Left cardiac atrium (tissue), 4 donors: ENCODE measurements at places on chromosomes 6 and 20.

- no peak for DNase-seq
These were observed 28.7 kb downstream of the RNF144B start for GRCh38 chr6:18415671-18416340.

DNA sequence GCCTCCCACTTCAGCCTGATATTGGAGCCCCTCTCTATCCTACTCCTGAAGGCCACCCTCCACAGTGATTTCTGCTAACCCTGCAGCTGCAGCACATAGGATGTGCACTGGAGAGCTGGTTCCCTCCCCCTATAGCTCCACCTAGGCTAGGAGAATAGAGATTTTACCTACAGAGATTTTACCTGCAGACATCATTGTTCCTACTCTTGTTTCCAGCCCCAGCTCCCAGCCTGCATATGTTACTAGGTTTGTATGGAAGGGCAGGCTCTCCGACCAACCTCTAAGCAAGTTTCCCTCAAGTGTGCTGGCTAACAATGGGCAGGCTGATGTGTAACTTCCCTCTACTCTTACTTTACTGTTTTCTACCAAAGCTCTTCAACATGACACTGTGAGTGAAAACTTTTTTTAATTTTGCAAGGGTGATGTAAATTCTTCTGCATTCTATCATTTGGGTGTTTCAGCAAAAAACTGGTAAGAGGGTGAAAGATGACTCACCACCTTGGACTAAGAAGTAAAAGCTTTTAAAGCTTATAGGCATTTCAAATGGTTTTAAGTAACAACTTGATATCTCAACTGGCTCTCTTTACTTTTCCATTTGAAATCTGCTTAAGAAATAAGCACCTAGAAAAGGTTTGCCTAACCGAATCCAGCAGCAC lies 106.8 kb downstream of the CDK19 start:
- DNase-seq: no peak

- DNase-seq: no peak
These were observed 91.5 kb upstream of the BEND6 start for GRCh38 chr6:56863366-56863765.

DNA sequence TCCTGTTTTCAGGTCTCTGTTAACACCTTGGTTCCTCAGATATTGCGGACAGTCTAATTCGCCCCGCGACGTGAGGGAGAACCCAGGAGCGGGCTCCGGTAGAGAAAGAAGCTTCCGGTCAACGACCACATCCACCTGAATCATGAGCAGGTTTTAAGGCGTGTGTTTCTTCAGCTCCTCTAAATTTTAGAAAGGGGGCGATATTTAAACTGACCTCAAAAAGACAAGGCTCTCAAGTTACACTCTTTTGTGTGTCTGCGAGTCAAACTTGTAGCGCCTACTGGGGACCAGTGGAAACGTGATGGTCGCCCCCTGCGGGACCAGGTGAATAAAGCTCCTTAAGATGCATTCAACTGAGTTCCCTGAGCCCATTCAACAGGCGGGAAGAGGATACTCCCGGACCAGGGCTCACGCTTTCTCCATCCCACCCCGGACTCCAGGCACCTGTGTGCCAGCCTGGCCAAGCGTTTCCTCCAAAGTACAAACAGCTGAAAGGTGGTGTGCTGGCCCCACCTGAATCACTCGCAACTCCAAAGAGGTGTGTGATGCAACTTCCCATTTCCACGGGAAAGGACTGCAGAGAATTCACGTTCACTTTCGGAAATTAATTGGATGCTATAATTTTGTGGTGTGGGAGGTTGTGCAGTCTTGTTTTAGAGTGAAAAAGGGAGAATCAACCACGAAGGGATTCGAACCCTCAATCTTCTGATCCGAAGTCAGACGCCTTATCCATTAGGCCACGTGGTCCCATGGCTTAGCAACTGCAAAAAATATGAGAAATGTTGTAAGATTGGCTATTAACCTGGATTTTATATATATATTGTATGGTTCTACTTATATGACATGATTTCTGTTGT lies 17.0 kb downstream of the GPX5 start:
- peak; percentile 52 for DNase-seq

GRCh38 chr6:44636561-44637248 lies 249.2 kb downstream of the CDC5L start:
- no peak for DNase-seq

DNA sequence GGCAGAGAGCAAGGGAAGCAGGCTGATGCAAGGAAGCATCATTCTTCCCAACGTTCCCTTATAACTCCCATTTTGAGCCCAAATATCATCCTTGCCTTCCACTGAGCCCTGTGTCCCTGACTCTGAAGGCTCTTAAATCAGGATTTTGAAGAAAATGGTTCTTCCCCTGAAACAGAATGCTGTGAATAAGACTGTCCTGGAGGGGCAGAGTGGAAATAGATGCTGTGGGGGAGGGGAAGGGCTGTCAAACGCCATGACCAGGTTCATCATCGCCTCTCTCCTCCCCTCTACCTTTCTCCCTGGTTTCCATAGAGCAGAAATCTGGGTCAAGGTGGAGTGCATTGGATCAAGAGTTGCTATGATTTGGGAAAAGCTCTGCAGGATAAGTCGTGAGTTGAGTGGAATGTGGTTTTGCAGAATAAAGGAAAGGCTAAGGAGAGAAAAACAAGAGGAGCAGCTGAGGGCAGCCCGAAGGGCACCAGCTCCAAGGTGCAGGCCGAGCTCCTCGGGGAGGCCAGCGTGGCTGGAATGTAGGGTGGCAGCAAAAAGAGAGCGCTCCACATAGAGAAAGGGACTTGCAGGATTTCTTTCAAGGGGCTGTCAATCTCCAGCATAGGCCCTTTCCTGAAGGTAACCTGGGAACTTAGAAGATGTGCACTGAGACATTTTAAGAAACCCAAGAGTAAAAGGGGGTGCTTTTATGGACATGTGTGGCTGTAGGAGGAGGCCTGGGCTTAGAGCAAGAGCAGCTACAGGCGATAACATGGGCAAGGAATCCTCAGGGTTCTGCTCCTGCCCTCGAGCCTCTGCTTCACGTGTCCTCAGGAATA lies 120.8 kb upstream of the CDYL start:
- no peak for DNase-seq

DNA sequence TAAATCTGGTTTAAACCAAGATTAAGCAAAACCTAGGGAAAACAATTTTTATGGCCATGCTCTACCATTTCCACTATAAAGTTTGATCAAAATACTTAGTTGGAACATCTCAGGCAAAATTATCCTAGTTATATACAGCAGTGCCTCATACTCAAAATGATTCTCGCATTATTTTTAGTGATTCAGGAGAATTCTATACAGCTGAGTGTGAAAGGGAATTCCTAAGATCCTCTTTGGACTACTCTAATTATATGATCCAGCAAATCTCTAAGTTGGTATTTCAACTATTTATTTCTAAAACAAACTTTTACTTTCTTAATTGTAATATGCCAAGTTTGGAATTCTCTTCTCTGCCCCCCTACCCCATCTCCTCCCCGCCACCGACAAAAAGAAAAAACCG lies 8.6 kb downstream of the DTNBP1 start:
- no peak for DNase-seq

DNA sequence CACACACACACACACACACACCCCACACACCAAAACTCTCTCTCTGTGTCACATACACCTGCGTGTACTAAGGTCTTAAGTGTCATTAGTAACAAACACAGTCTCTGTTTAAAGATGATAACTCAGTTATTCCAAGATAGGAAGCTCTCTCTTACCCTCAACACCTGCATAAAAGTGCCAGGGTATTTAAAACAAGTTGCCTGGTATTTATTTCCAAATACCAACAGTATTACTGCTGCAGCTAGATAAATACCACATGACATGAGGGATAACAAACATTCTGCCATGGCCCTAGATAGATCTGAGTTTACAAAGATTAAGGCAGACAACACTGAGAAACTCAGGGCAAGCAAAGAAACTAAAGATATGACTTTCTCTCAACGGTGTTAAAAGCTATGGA lies 118.5 kb downstream of the SIM1 start:
- no peak for DNase-seq

DNA sequence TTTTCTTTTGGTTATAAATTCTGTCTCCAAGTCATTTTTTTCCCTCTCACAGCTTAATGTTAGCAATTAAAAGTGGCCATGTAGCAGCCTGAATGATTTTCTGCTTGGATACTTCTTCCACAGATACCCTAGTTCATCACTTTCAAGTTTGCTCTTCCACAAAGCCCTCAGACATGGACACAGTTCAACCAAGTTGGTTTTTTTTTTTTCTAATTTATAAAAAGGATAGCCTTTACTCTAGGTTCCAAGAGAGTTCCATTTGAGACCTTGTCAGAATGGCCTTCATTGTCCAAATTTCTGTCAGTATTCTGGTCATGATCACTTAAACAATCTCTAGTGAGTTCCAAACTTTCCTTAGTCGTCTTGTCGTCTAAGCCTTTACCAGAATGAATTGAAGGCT lies 40.0 kb downstream of the RSPH3 start:
- DNase-seq: no peak

DNA sequence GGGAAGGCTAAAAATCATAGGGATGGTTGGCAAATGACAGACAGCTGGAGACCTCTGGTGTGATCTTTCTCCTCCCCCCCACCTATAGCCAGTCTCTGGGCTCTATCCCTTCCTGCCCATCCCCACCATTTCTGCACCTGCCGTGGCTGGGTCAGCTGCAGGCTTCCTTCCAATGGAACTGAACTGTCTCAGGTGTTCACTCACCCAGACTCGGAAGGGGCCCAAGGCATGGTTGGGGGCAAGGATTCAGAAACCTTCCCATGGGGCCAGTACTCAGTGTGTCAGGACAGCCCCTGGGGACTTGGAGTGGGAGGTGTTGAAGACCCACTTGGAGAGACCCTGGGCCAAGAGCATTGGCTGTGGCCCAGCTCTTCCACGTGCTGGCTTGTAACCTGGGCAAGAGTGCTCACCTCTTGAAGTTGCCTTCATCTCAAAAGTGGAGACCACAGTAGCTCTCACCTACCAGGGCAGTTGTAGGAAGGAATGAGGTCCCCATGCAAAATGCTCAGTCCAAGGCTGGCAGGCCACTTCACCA lies 1.7 kb upstream of the PHACTR3 start:
- DNase-seq: no peak

GRCh38 chr6:122702841-122703240 lies 76.7 kb upstream of the FABP7 start:
- DNase-seq: no peak

GRCh38 chr6:30541515-30542403 lies 14.5 kb downstream of the GNL1 start:
- DNase-seq: peak; percentile 66

- DNase-seq: no peak
These were observed 12.1 kb downstream of the PRPH2 start for GRCh38 chr6:42710316-42710715.

GRCh38 chr6:93248631-93249030 lies 170.7 kb downstream of the EPHA7 start:
- no peak for DNase-seq

DNA sequence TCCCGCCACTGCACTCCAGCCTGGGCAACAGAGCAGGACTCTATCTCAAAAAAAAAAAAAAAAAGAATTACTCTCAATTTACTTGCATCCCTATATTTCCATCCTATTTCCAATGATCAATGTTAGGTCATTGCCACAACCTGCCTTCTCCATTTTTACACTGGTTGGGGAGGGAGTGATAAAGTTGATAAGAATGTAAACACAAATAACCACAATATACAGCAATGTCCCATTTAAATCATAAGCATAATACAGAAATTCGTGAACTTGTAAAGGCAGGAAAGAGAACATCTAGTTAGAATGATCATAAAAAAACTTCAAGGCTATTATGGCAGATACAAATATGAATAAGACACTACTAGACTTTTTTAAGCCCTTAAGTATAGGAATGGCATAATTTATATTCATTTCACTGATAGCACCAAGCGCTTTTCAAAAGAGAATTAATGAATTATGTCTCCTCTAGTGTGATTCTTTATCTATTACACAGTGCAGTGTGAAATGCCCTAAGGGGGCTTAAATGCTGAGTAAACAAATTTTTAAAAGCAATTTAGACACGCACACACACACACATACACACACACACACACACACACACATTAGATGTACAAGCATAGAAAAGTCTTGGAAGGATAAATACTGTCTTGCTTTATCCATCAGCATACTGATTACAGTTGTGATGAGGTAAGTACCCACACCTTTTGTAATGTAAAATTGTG lies 33.5 kb upstream of the RAB23 start:
- DNase-seq: no peak

DNA sequence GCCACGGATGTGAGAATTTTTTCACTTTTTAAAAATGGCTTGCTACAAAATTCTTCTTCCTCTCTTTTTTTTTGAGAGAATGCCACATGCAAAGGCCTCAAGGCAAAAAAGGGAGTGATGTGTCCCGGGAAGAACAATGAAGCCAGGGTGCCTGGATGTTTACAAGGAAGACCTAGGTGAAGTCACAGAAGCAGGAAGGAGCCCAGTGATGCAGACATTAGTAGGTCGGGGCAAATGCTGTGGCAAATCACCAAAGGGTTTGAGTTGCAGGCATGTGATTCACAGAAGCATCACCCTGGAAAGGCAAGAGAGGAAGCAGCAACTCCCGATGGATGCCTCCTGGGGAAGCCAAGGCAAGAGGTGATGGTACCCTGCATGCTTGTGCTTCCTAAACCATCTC lies 46.8 kb downstream of the FARS2 start:
- no peak for DNase-seq

DNA sequence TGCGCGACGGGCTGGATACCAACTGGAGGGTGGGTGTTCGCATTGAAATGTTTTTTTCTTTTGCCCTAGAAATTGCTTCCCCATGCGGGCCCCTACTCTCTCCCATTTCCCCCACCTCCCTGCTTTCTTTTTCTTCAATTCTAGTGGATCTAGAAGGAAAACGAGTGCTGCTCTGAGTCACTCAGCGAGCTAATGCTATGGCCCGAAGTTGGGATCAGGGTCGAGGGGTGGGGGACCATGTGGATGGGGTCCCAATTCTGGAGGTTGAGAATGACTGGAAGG lies 71.5 kb downstream of the SOX4 start:
- DNase-seq: no peak

DNA sequence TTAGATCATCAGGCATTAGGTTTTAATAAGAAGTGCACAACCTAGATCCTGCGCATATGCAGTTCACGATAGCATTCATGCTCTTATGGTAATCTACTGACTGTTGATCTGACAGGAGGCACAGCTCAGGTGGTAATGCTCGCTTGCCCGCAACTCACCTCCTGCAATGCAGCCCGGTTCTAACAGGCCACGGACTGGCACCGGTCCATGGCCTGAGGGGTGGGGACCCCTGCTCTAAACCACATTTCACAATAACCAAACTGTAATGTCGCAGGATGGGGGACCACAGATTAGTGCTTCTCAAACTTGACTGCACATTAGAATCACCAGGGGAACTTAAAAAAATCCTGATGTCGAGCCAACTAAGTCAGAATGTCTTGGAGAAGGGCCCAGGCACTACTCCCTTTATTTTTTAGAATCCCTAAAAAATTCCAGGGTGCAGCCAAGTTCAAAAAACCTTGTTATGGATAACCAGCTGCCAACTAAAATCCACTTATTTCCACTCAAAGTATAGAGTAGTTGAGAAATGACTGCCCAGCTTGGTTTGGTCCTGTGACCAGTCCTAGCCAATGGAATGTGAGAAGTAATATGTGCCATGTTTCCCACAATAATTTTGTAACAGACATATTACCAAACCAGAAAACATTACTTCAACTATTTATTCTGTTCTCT lies 3.1 kb downstream of the SHPRH start:
- peak; percentile 19 for DNase-seq
